Renal cortical epithelial cell (primary cell): ENCODE measurements at places on chromosomes 16 and 17. TPM values are rescaled to one million over a fixed set of nuclear protein-coding genes. Genes with fewer than 3 reads are reported as not detected.

The TEKT5 gene
- 0.25 TPM in 1 of 2 replicates, not detected in the other for total RNA-seq

The TBC1D26 gene
- total RNA-seq: not detected in 2 replicates

The WNT3 gene
- total RNA-seq: 1.4 and 1.9 TPM in 2 replicates

The HP gene
- 1.8 TPM in 1 of 2 replicates, not detected in the other for total RNA-seq

The MYO15A gene
- total RNA-seq: 0.45 TPM in 1 of 2 replicates, not detected in the other

The PTGES3L gene
- total RNA-seq: 0.20 and 2.4 TPM in 2 replicates

DNA sequence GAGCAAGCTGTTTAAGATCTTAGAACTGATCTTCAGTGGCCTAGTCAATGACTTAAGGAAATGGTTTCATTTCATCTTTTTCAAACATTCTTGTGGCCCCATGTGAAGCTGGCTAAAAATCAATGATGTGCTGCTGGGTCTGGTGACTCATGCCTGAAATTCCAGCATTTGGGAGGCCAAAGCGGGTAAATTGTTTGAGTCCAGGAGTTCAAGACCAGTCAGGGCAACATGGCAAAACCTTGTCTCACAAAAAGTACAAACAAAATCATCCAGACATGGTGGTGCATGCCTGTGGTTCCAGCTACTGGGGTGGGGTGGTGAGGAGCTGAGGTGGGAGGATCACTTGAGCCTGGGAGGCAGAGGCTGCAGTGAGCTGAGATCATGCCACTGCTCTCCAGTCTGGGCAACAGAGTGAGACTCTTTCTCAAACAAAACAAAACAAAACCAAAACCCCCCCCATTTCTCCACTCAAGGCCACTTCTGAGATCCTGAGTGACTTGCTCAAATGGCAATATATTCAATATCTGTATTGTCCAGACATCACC is 17.4 kb upstream of the COL1A1 start:
- peak; percentile 92 for DNase-seq

DNA sequence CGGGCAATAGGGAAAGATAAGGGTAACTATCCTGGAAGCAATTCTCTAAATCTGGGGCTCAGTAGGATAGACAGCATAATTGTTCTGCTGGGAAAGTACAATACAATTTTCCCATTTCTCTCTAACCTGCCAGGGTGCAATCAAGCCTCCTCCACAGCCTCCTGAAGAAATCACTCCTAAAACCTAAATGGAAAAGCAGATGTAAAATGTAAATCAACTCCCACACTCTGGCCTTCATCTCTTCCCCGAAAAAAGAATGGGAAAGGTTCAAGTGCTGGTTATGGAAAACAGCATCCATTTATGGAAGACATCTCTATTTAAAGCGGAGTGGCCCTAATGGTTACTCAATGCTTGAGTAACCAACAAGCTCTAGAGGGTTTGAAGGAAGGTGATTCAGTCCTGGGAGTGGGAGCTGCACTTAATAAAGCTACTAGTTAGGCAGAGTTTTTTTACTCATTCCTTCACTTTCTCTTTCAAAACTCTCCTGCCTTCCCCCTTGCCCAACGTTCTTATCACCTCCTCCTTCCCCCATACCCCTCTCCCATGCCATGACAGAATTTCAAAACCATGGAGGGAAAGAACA is 5.1 kb downstream of the MMD start:
- peak; percentile 83 for DNase-seq

DNA sequence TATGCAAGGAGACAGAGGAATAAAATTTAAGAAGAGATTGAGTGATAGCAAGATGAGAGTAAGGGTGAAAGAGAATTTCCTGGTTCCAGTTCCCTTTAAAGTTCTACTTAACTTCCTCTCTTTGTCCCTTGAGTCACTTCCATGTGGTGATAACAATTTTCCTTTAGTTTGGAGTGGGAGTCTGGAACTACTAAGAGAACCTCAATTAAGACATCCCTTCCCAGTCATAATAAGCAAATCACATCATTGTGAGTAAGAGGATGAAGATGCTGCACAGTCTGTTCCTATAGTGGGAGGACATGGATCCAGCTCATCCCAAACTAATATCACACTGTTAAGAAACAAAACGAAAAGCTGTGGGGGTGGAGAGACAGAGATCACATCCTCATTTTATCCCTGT is 24.4 kb downstream of the TBX21 start:
- no peak for DNase-seq

GRCh38 chr16:2392025-2392424 is 37.2 kb upstream of the CCNF start:
- no peak for DNase-seq

GRCh38 chr17:64507413-64507782 is 621 bp downstream of the CEP95 start:
- DNase-seq: peak; percentile 78
